CD4-positive, alpha-beta T cell treated with Interleukin-12 subunit alpha and Interleukin-12 subunit beta, for 1 hour (primary cell): ENCODE measurements at places on chromosomes 3 and 15.

DNA sequence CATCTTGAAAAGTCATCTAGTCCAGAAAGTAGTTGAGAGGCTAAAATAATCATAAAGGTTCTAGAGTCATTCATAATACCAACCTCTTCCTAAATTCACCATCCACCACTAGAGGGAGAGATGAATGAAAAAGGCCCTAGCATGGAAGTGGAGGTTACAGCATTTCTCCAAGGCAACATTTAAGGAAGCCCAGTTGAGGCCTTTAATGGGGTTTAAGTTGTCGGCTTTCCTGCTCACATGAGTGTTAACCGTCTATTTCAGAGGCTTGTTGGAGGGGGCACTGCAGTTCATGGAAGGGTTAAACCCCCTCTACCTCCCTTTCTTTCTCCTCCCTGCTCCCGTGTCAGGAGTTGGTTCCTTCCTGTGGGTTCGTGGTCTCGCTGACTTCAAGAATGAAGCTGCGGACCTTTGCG is 3.8 kb upstream of the SLCO3A1 start:
- peak; percentile 70 for DNase-seq

GRCh38 chr15:89783861-89784685 is 7.9 kb downstream of the MESP2 start:
- DNase-seq: no peak

GRCh38 chr15:74251131-74251811 is 15.1 kb downstream of the CCDC33 start:
- DNase-seq: no peak

DNA sequence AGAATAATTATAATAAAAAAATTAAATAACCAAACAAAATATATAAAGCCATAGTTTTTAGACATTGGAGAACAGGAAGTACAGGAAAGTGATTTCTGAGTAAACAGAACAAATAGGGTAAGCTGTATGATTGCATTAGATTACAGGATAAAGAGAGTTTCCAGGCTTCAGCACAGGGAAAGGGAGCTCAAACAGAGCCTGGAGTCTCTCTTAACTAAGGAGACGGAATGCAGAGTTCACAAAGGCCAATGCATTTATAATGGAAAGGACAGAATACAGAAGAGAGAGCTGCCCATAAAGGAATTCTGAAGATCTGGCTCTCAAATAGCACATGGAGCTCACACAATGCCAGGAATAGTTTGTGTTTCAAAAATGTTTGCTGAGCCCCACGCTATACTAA is 42.0 kb upstream of the OTOL1 start:
- no peak for DNase-seq

DNA sequence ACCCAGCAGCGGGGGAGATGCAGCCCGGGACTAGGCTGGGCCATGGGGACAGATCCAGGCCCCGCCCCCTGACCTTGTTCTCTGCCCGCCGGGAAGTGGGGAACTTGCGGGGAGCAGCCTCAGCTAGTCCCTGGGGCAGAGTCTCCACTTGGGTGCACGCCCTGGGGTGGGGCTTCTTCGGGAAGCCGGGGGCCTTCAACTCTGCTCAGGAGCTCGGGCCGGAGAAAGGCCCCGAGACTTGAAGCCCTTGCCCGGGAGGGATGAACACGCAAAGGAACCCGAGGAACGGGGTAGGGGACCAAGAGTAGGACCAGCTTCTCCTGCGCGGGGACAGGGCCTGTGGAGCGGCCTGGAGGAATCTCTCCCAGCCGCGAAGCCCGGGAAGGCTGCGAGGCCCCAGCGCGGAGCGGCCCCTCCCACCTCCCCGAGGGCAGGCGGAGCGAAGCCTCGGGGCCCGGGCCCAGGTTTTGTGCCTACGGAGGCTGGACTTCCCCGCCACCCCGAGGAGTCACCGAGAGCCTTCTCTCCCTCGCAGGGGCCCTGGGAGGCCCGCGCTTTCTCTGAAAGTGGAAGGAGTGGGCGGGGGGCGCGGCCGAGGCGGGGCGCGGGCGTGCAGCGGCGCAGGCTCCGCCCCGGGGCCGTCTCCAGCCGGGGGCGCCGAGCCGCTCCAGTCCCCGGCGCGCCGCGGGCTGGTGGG is at the start of gene ITPKA:
TSS of gene ITPKA (plus strand) at position 670 of the 697 bp plus-strand sequence. CDS start 54 bp downstream, outside the sequence.
- DNase-seq: peak; percentile 78

DNA sequence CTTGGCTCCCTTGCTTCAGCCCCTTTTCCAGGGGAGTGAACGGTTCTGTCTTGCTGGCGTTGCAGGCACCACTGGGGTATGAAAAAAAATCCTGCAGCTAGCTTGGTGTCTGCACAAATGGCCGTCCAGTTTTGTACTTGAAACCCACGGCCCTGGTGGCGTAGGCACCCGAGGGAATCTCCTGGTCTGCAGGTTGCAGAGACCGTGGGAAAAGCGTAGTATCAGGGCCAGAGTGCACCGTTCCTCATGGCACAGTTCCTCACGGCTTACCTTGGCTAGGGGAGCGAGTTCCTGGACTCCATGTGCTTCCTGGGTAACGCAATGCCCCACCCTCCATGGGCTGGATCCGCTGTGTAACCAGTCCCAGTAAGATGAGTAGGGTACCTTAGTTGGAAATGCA is 214.9 kb downstream of the UBE2E2 start:
- no peak for DNase-seq

DNA sequence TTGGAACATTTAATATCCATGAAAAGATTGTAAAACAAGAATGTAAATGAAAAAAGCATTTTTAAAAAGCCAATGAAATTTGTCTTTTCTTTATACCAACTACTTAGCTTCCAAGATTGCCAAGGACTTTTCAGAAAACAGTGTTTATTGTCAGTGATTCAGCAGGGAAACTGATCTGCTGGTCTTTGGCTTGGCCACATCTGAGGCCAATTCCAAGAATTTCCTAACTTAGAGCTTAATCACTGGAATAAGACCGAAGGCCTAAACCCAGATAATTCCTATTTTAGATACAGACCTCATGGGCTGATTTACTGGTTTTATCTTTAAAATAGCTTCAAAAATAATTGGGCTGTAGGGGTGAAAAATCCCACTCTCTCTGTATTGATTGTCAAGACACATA is 260.5 kb upstream of the RORA start:
- DNase-seq: no peak

GRCh38 chr15:78054966-78055365 is 22.5 kb downstream of the TBC1D2B start:
- peak; percentile 70 for DNase-seq

GRCh38 chr15:55587321-55588069 is 650 bp downstream of the PYGO1 start:
- no peak for DNase-seq

DNA sequence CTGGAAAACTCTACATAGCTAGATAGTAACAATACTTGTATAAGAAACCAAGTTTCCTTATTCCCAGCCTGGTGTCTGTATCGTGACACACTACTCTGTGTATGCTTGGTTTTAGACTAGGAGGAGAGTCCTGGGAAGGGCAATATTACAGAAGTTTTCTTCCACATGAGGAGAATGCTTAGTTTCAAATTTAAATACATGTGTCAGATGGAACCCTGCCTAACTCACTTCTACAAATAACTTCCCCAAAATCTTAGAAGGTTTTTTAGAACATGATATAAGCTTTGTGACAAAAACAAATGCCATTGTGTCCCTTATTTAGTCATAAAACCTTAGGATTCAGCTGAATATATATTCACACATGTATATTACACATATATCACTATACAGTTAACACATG is 7.2 kb upstream of the IL20RB start:
- no peak for DNase-seq

DNA sequence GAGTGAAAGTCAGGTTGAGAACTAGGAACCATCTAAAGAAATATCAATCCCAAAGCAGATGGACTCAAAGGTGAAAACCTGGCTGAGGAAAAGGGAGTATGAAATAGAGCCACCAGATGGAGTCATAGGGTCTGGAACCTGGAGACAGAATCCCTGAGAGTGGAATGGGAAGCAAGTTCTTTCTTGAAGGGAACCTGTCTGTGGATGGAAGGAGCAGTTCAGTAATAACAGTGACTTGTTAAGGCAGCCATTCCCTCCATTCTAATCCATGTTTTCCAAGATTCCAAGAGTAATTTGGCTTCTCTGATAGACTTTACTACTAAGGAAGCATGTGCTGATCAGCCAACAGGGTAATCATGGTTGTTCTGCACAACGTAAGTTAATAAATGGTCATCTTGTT is 22.5 kb upstream of the AQP9 start:
- no peak for DNase-seq

DNA sequence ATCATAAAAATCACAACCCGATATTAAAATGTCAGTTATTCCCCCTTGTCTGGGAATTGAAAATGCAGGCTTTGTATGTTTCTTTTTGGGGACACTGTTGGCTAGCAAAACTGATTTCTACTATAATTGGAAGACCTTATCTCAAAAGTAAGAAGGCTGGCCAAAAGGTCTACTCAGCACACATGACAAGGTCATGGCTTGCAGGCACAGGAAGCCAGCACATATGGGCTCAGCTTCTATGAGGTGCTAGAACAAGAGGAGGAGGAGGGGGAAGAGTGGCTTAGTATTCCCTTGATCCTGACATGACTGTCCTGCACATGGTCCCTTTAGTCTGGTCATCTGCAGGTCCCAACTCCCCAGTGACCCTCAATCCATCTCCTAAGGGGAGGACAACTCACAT is 681.2 kb downstream of the SQOR start:
- DNase-seq: no peak

- no peak for DNase-seq
Measured at GRCh38 chr3:74402821-74403220, 211.6 kb downstream of the CNTN3 start.

GRCh38 chr3:128665362-128666021 is 14.9 kb upstream of the RPN1 start:
- no peak for DNase-seq

DNA sequence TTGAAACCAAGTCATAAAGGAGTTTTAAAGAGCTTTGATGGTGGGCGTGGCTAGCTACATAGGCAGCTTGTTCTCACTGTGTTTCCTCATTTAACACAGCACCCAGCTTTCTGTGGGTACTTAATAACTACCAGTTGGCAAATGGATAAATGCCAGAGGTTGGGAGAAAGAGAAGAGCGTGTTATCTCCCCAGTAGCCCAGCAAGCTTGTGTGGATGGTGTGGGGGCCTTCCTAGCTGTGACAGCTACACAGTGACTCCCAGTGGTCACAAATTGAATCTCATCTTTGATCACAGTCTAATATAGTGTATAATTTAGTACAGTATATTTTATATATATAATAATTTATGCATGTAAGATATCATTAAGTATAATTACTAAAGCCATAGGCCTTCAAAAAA is 984.1 kb downstream of the EPHA3 start:
- no peak for DNase-seq

GRCh38 chr15:100716456-100717085 is 114.2 kb downstream of the ASB7 start:
- DNase-seq: no peak

GRCh38 chr3:119468041-119468440 is 722 bp upstream of the POGLUT1 start:
- no peak for DNase-seq

DNA sequence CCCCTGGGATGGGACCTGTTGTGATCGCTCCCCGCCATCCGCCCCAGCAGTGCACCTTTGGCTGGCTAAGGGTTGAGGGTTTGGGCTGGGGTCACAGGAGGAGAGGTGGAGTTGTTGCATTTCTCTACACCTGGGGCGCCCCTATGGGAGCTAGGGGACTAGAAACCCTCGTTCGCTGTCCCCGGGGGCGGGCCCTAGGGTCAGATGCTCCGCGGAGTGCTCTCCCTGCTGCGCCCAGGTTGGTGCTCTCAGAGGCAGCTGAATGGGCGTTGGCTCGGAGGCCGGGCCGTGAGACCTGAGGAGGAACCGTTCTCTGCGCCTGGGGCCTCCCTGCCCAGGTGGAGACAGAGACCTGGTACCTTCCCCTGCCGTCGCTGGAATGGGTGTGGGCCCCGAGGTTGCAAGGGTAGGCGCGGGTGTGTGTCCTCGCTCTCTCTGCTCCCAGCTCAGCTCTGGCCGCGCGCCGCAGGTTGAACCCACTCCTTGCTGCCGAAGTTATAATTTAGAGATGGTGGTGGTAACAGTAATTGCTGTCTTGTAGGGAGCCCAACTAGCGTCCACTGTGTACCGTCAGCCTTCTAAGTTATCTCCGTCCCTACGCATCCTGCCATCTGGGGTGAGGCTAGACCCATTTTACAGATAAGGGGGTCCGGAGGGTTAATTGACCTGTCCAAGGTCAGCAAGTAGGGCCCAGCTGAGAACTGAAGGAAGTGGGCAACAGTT is 965 bp downstream of the FLNB start:
- peak; percentile 36 for DNase-seq

- DNase-seq: no peak
Measured at GRCh38 chr15:54347082-54347827, 369.0 kb downstream of the UNC13C start.

- no peak for DNase-seq
Measured at GRCh38 chr3:161042023-161042501, 63.1 kb downstream of the B3GALNT1 start.

GRCh38 chr3:184953401-184953800 is 141.4 kb downstream of the VPS8 start:
- no peak for DNase-seq

DNA sequence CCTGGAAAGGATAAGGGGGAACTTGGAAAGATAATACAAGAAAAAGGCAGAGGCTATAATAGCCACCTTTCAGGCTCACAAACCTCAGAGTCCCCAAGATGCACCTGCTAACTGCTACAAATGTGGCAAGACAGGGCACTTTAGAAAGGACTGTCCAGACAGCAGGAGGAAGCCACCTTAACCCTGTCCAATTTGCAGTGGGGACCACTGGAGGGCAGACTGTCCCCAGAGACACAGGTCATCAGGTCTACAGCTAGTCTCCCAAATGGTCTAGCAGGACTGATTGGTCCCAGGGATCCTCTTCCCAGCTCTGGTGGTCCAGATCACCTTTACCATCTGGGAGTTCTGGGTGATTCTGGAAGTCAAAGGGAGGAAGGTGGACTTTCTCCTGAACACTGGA is 882.5 kb upstream of the GBE1 start:
- no peak for DNase-seq

DNA sequence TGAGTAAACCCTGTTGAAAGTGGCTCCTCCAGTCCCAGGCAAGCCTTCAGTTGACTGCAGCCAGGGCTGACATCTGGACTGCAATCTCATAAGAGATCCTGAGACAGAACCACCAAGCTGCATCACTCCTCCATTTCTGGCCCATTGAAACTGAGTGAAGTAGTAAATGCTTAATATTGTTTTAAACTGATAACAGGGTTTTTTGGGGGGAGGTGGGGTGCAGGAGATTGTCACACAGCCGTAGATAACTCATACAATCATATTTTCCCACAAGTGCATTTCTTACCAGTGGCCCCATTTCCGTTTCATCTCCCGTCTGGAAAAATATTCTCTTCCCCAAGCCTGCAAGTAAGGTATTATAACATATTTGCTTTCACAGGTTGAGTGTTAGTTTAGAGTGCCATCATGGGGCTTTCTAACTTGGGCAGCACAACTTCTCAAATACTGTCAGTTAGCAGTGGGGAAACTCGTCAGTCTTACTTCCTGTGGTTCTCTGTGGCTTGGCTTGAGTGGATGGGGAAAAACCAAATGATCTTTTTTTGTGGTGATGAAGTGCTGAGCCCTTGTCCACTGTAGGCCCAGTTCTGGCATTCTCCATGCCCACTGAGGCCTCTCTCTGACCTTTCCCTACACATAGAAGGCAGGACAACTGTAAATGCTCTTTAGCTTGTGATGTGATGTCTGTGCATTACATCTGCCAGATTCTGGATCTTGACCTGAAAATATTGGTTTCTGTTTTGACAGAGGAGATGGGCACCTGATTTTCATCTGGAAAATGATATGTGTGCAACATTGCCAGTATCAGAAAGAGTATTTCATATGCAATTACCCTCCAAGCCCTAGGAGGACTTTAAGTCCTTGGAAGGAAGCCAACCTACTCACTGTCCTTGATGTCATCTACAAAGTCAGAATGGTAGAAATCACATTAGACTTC is 90.1 kb upstream of the BHLHE40 start:
- peak; percentile 55 for DNase-seq

- DNase-seq: no peak
Measured at GRCh38 chr3:133532951-133533350, 40.5 kb upstream of the CDV3 start.
